ENCODE measurements at places on chromosomes 1 and 21.

- H3K4me3 ChIP-seq, result no peak overlapping the region
- H3K36me3 ChIP-seq, result no peaks in the 10 kb centered on the region
- no peak for DNase-seq
- no peak overlapping the region for H3K27ac ChIP-seq
Measured at GRCh38 chr1:103142461-103142860, 34.1 kb upstream of the COL11A1 start.

- no peak overlapping the region for H3K27ac ChIP-seq
- H3K4me1 ChIP-seq, result no peaks in the 10 kb centered on the region
- no peak for DNase-seq
- no peaks in the 10 kb centered on the region for H3K36me3 ChIP-seq
- no peaks in the 10 kb centered on the region for H3K27me3 ChIP-seq
- H3K4me3 ChIP-seq, result no peak overlapping the region
Measured at GRCh38 chr1:7513081-7513480, 258.0 kb upstream of the VAMP3 start.

GRCh38 chr1:213260311-213261075, 209.5 kb downstream of the RPS6KC1 start:
- no peak overlapping the region for H3K4me3 ChIP-seq
- no peaks in the 10 kb centered on the region for H3K4me1 ChIP-seq
- no peaks in the 10 kb centered on the region for H3K27me3 ChIP-seq
- H3K27ac ChIP-seq, result no peak overlapping the region
- peaks cover 7% of the 10 kb centered on the region for H3K36me3 ChIP-seq
- DNase-seq, result no peak

- no peaks in the 10 kb centered on the region for H3K36me3 ChIP-seq
- DNase-seq, result no peak
- H3K27ac ChIP-seq, result no peak overlapping the region
- H3K27me3 ChIP-seq, result no peaks in the 10 kb centered on the region
Measured at GRCh38 chr1:7857985-7858384, 5.1 kb upstream of the UTS2 start.

- no peak for DNase-seq
- H3K27me3 ChIP-seq, result peaks cover 2% of the 10 kb centered on the region
- H3K36me3 ChIP-seq, result no peaks in the 10 kb centered on the region
- H3K4me3 ChIP-seq, result peak overlapping the region; percentile 42
- no peak overlapping the region for H3K27ac ChIP-seq
Measured at GRCh38 chr1:40314721-40315238, 2.3 kb downstream of the COL9A2 start.

DNA sequence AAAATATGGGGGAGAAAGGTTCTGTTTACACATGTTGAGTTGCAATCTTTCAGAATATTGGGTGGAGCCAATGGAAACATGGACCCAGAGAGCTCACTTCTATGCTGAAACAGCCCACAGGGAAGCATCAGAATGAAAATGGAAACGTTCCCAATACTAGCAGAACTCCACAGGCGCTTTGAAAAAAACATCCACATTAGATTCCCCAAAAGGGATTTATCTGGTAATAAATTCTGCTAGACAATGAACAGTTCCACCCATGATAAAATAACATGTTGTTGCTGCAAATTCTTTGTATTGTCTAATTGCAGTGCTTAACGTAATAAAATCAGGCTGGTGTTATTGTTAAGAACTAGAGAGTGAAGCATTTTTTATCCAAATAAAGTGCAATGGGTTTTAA, 197.0 kb downstream of the GABPA start:
- no peak overlapping the region for H3K4me3 ChIP-seq
- H3K27ac ChIP-seq, result no peak overlapping the region
- no peaks in the 10 kb centered on the region for H3K36me3 ChIP-seq
- H3K27me3 ChIP-seq, result no peaks in the 10 kb centered on the region
- no peak for DNase-seq

DNA sequence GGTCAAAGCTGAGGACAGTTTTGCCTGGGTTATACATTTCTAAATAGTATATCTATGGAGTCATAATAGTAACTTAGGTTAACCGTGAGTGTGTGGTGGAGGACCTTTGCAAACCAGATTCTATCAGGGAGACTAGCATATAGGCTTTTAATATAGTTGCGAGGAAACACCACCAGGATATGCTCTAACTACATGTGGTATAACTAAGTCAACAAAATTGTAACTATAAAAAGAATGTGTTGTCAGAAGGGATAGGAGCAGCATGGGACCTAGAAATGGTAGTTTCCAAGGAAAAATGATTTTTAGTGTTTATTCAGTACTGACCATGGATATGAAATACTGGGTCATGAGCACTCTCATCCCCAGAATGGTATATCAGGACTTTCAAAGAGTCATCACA, 338.1 kb downstream of the TGFB2 start:
- no peak overlapping the region for H3K27ac ChIP-seq
- H3K4me3 ChIP-seq, result no peak overlapping the region
- H3K36me3 ChIP-seq, result no peaks in the 10 kb centered on the region
- no peak for DNase-seq
- H3K27me3 ChIP-seq, result no peaks in the 10 kb centered on the region

GRCh38 chr21:33345751-33346238, 21.0 kb downstream of the IFNAR1 start:
- no peak for DNase-seq
- peaks cover 51% of the 10 kb centered on the region for H3K36me3 ChIP-seq
- H3K4me3 ChIP-seq, result no peak overlapping the region
- H3K27ac ChIP-seq, result no peak overlapping the region
- H3K27me3 ChIP-seq, result no peaks in the 10 kb centered on the region

GRCh38 chr1:9421533-9421873, 117.8 kb upstream of the SLC25A33 start:
- H3K4me3 ChIP-seq, result no peak overlapping the region
- no peak overlapping the region for H3K27ac ChIP-seq
- H3K4me1 ChIP-seq, result peaks cover 10% of the 10 kb centered on the region
- H3K27me3 ChIP-seq, result no peaks in the 10 kb centered on the region
- H3K36me3 ChIP-seq, result no peaks in the 10 kb centered on the region

DNA sequence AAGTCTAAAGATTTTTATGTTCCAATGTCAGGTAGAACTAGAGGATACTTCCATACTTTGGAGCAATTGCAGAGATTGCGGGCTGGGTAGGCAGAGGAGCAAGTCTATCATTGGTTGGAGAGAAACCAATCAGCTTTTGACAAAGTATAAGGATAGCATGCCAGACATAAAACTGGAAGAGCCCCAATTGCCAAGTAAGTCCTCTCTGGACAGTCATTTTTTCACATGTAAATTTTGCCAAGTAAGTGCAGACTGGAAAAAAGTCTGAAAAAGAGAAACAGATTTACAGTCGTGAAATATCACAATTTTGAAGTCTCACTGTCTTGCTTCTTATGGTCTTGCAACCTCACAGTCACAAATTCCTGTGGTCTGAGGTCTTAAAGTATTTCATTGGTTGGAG, 131.4 kb upstream of the C21orf91 start:
- no peak overlapping the region for H3K4me3 ChIP-seq
- H3K4me1 ChIP-seq, result peaks cover 7% of the 10 kb centered on the region
- no peaks in the 10 kb centered on the region for H3K27me3 ChIP-seq
- H3K36me3 ChIP-seq, result no peaks in the 10 kb centered on the region

- H3K27me3 ChIP-seq, result no peaks in the 10 kb centered on the region
- no peak for DNase-seq
- no peak overlapping the region for H3K27ac ChIP-seq
- H3K4me1 ChIP-seq, result no peaks in the 10 kb centered on the region
- no peaks in the 10 kb centered on the region for H3K36me3 ChIP-seq
- no peak overlapping the region for H3K4me3 ChIP-seq
Measured at GRCh38 chr1:5494518-5494917, 497.7 kb downstream of the NPHP4 start.

DNA sequence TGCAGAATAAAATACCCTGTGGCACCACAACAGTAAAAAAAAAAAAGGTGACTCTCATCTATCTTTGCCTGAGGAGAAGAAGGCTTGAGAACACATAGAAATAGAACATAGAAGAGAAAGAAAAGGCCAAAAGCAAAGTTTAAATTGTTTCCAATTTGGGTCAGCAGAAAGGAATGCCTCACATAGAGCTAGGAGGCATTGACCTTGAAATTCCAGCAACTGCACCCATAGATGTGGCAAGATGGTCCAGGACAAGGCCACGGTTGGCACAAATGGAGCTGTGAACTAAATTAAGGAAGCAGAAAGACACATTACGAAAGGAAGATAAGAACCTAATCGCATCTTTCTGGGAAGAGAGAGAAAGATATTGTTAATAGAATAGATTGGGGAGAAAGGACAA, 588.3 kb downstream of the LMO4 start:
- H3K27me3 ChIP-seq, result no peaks in the 10 kb centered on the region
- no peaks in the 10 kb centered on the region for H3K4me1 ChIP-seq
- no peak overlapping the region for H3K27ac ChIP-seq
- H3K4me3 ChIP-seq, result no peak overlapping the region

- no peak for DNase-seq
- H3K4me3 ChIP-seq, result no peak overlapping the region
- H3K4me1 ChIP-seq, result peaks cover 18% of the 10 kb centered on the region
Measured at GRCh38 chr1:232964601-232965000, 14.2 kb downstream of the NTPCR start.

- peak; percentile 72 for DNase-seq
- H3K4me3 ChIP-seq, result peak overlapping the region; percentile 70
- peaks cover 3% of the 10 kb centered on the region for H3K36me3 ChIP-seq
- peak overlapping the region; percentile 88 for H3K27ac ChIP-seq
Measured at GRCh38 chr21:42220138-42220701, 1.3 kb downstream of the ABCG1 start.

DNA sequence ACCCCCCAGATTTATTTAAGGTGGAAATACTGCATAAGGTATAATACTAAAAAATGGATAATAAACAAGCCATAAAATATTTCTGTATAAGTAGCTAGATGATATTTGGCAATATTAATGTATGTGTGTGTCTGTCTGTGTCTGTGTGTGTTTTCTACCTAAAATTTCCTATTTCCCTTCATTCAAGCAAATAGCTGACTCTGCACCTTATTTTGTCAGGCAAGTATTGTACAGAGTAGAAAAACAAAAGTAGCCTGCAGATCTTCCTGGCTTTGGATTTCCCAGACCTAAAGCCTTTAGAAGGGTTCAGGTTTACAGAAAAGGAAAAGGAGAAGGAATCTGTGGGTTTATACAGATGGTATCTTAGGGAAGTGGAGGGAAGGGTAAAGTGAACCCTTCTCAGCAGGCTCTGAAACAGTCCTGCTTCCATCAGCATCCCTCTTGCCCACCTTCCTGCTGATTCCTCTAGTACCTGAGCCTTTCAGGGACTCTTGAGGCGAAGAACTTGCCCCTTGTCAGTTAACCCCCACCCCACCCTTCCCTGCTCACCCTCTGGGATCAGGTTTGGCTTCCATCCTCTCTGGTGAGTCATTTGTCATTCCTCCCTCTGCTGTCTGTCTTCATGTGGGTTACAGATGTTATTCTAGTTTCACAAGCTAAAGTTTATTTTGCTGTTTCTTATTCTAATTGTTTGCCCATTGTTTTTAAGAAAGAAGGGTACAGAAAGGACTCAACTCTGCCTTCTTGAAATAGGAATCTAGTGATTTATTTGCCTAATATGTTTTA, 21.7 kb upstream of the RGS16 start:
- no peaks in the 10 kb centered on the region for H3K27me3 ChIP-seq
- H3K36me3 ChIP-seq, result no peaks in the 10 kb centered on the region
- no peak overlapping the region for H3K4me3 ChIP-seq
- no peak overlapping the region for H3K27ac ChIP-seq
- H3K4me1 ChIP-seq, result peaks cover 4% of the 10 kb centered on the region

- no peak for DNase-seq
- H3K27me3 ChIP-seq, result no peaks in the 10 kb centered on the region
- H3K4me1 ChIP-seq, result no peaks in the 10 kb centered on the region
- H3K27ac ChIP-seq, result no peak overlapping the region
- H3K4me3 ChIP-seq, result no peak overlapping the region
Measured at GRCh38 chr1:176142973-176143372, 64.1 kb downstream of the COP1 start.
